ENCODE measurements at places on chromosomes 13 and 19.

DNA sequence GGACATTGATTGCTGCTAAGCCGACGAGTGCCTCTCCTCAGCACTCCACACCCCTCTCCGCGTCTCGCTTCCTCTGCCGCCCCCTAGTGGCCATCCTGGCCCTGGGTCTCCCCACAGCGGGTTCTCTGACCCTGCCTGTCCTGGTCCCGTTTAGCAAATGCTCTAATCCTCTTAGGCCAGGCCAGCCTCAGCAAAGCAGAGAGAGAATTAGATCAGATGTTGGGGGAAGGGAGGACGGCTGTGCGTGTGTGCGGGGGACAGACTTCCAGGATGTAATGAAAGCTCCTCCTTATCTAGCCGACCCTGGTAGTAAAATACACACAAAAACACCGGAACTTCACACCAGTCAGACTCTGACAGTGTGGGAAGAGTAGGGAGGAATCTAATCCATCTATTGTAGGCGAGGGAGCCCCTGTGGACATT lies 4.5 kb downstream of the TPRX2 start:
- DNase-seq: peak; percentile 87

- DNase-seq: no peak
Measured at GRCh38 chr19:47437500-47437899, 18.2 kb upstream of the MEIS3 start.

GRCh38 chr13:32751340-32751739 lies 165.1 kb downstream of the PDS5B start:
- no peak for DNase-seq

DNA sequence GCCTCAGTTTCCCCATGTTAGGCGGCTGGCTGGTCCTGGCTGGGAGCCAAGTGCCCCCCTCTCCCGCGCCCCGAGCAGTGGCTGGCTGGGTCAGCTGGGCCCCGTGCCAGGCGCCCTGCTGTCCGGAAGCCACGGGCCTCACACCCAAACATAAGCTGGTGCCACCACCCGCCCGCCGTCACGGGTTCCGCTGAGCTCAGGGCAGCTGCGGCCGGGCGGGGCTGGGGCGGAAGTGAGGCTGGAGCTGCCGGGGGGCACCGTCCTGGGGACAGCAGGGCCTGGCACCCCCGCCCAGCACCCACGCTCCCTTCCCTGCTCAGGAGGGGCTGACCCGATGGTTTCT lies 19.3 kb downstream of the HCN2 start:
- no peak for DNase-seq
